ENCODE measurements at places on chromosomes 1 and 21.

GRCh38 chr1:242556759-242557158 is 32.3 kb upstream of the PLD5 start:
- DNase-seq: no peak

GRCh38 chr1:14362331-14362730 is 236.2 kb upstream of the KAZN start:
- DNase-seq: no peak

GRCh38 chr1:240309769-240310168 is 218.1 kb downstream of the FMN2 start:
- no peak for DNase-seq

DNA sequence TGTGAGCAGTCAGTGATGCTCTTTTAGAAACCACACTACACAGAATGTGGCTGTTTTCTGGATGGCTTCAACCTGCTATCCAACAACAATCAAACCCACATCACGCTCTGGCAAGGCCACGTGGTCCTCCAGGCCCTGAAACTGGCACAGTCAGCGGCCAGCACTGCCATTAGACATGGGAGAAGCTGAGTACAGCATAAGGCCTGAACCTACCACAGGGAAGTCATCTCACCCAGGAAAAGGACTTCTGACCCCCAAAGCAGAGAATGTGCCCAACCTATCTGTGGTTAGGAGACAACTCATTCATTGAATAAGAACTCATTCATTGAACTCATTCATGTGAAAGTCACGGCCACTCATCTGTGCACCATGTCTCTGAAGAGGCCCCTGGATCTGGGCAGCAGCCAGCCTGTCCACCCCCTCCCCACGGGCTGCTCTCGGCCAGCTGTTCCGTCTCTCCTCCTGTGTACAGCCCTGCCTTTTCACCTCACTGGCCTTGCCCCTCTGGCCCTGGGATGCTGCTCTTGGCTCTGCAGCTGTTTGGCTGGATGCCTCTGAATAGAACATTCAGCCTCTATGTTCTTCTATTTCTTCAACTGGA is 41.1 kb downstream of the C1orf198 start:
- DNase-seq: no peak

GRCh38 chr1:208942394-208943130 is 641.0 kb upstream of the CAMK1G start:
- DNase-seq: no peak
